ENCODE measurements at places on chromosomes 12 and 14.

GRCh38 chr14:24465368-24465767 lies 22.8 kb upstream of the SDR39U1 start:
- DNase-seq: no peak

GRCh38 chr14:31261859-31262731 lies 54.5 kb upstream of the HECTD1 start:
- no peak for DNase-seq

- no peak for DNase-seq
Observed at GRCh38 chr14:90642244-90642717, 173.9 kb downstream of the TTC7B start.

DNA sequence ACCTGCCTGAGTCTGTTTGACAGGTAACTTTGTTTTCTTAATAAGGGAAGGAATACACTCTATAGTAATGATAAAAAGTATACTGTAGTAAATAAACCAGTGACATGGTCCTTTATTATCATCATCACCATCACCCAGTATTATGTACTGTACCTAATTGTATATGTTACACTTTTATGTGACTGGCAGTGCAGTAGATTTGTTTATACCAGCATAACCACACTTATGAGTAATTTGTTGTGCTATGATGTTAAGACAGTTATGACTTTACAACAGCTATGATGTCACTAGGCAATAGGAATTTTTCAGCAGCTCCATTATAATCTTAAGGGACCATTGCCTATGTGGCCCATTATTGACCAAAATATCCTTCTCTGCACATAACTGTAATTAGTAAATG lies 155.0 kb downstream of the NUBPL start:
- DNase-seq: no peak

DNA sequence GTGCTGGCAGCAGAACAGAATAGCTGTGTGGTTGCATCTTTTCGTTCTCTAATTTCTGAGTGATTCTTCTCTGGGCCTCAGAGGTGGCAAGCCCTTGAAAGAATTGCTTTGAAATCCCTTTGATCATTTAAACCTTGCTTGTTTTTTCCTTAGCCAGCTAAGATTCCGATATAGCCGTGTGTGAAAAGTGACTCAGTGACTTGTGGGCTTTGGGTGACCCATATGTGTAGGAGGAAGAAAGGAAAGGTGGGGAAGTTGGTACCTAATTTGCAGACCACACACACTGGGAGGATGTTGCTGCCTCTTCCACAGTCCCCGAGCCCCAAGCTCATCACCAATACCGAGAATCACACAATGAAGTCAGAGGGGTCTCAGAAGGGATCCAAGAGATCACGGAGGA lies 18.8 kb downstream of the SLC24A4 start:
- DNase-seq: no peak

DNA sequence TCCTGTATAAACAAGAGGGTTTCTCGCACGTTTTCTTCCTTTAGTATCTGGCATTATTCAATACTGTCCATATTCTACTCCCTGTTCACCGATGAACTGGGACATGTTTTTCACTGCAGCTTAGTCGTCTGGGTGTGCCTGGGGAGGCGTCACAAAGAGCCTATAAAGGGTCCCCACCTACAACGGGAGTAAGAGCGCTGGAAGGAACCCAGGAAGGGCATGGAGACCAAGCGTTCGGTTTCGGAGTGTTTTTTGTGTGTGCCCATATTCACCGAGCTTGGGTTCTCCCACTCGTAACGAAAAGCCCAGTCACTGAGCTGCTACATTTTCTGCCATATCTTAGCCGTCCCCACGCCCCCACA lies 592 bp upstream of the USP15 start:
- DNase-seq: no peak

DNA sequence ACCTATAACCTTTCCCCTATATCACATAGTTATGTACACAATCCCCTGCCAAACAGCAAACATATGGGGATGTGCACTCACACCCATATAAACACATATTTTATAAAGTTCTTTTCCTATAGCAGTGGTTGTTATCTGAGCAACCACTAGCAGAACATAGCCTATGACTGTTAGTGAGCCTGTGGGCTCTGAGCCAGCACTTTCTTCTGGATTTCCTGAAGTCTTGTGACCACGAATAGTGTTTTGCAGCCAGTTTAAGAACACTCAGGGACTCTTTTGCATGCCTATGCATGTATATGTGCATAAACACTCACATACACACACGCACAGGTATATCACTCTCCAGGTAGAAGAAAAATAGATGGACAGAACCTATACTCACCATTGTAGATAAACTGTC lies 17.1 kb downstream of the TESPA1 start:
- no peak for DNase-seq

DNA sequence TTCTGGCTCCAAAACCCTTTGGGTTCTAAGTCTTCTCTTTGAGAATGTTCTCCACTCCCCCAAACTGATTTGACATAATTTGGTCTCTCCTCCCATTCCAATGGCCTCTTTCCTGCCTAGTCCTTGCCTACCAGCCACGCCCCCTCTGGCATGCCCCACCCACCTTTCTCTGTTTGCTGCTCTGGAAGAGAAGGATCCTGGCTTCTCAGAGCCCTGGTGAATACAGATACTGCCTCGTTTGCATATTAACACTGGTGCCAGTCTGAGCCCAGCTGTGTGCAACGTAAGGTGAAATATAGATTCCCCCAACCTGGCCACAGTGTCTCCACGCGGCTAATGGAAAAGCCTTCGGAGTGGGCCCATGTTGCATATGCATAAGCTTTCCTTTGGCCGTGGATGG lies 79.7 kb downstream of the PAPOLA start:
- no peak for DNase-seq

DNA sequence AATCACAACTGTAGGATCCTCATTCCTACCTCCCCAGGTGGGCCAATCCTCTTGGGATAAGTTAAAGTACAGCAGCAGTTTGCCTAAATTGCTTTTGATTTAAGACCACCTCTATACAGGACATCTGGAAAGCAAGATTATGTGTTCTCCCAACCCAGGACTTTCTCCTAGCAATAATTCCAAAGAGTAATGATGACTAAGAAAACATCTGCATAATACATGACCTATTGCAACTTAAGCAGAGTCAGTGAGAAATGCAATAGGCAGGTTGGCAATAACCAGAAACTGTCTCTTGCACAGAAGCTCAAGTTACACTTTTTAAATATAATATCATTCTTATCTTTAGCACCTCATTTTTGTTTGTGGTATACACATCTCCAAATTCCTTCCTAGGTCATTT lies 275.4 kb downstream of the TRHDE start:
- DNase-seq: no peak

GRCh38 chr12:93614917-93615596 lies 42.6 kb downstream of the SOCS2 start:
- DNase-seq: no peak

- no peak for DNase-seq
Observed at GRCh38 chr12:27614866-27615265, 81.4 kb upstream of the REP15 start.
